Left lobe of liver (tissue), 2 donors: ENCODE measurements at places on chromosomes 4 and X.

- no peak for DNase-seq
These were observed 809 bp upstream of the H2AZ1 start for GRCh38 chr4:99950913-99951254.

DNA sequence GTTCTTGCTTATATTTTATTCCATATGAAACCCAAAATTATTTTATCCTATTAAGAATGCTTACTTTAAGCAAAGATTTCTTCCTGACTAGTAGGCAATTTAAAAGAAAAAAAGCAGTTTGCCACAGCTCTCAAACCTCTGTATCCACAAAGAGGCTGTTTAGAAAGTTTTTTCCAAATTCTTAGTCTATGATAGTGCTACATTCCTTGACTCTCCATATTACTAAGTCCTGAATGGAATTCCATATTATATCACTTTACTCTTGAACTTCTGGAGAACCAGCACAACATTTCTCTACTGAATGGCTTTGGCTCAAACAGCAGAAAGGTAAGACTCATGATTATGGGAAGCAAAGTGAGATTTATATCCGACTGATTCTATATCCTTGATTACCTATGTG is 8.3 kb downstream of the SLC10A6 start:
- no peak for DNase-seq

- DNase-seq: no peak
These were observed 1.2 kb upstream of the PHKA2 start for GRCh38 chrX:18985186-18985435.

DNA sequence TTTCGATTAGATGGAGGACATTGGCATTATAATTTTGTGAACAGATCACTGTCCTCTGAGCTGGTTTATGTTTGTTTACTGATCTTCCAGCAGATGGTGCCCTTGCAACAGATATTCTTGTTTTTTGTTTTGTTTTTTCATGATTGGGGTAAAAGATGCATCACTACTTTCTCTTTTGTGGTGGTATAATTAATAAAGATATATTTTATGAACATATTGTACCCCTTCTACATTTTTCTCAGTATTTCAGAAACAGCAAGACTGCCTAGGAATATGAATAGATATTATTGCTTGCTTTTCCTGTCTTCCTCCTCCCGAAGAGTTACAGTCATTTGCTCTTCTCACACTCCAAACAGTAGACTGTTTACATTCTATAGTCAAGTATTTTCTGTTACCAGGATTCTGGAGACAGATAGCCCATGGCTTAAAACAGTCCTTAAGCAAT is 905.2 kb downstream of the TRAM1L1 start:
- DNase-seq: no peak

DNA sequence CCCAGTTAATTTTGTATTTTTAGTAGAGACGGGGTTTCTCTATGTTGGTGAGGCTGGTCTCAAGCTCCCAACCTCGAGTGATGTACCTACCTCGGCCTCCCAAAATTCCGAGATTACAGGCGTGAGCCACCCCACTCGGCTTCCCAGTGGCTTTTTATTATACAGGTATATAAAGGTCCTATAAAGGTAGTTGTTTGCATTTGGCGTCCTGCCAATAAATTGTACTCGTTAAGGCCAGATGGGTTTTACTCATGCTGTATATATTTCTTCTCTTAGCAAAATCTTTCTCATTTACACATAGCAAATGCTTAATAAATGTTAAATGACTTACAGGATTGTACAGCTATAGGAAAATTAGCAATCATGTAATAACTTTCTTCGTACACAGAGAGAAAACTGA is 6.9 kb downstream of the SHROOM3 start:
- no peak for DNase-seq

DNA sequence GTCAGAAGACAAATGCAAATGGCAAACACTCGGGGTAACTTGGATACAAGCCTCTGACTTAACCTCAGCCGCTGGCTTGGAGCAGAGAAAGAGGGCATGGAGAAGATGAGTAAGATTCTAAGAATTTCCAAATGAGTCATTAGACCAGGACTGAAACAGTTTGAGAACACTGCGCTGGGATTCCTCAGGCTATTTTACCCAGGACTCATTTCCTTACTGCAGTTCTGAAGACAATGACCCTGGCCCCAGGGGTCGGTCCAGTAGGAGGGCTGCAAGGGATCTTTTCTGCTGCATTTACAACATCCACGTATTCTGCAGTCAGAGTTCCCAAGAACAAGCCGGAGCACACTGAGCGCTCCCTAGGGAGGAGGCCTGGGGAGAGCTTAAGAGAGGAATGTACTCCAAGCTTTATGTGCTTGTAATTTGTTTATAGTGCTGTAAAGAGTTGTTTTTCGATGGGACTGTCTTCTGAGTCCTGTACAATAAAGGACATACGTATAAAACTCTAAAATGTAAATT is 27.3 kb upstream of the SORBS2 start:
- no peak for DNase-seq

GRCh38 chrX:129818123-129818522 is 25.6 kb downstream of the ZDHHC9 start:
- DNase-seq: no peak

- no peak for DNase-seq
These were observed 144.6 kb upstream of the IGFBP7 start for GRCh38 chr4:57254754-57255153.

- DNase-seq: no peak
These were observed 21.1 kb downstream of the MAGEB16 start for GRCh38 chrX:35819241-35819640.

- no peak for DNase-seq
These were observed 253.9 kb downstream of the IL15 start for GRCh38 chr4:141890279-141890678.

DNA sequence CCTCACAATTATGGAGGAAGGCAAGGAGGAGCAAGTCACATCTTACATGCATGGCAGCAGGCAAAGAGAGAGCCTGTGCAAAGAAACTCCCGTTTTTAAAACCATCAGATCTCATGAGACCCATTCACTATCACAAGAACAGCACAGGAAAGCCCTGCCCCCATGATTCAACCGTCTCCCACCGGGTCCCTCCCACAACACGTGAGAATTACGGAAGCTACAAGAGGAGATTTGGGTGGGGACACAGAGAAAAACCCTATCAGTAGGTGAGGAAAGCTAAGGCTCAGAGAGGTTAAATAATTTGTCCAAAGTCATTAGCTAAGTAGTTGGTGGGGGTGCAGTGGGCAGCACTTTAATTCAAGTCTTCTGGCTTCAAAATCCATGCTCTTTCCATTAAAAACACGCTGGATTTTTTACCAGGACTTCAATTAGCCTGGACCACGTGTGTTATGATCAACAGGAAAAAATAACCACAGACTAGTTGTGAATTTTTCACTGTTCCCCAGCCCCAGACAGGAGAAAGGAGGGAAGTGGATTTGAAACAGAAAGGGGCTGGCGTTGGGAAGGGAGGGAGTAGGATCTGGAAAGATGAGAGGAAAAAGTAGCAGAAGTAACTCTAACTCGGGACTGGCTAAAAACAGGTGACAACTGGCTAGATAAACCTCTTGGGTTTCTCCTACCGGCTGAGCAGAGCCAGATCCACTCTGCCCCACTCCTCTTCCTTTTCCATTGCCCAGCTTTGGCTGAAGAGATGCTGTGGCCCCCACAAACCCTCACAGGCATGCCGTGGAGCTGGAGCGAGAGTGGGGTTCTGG is 986 bp downstream of the MTMR8 start:
- DNase-seq: no peak

GRCh38 chr4:101685126-101685525 is 105.4 kb upstream of the BANK1 start:
- no peak for DNase-seq

- no peak for DNase-seq
These were observed 778.4 kb upstream of the FRG1 start for GRCh38 chr4:189162073-189162789.

GRCh38 chr4:160795216-160795615 is 1368.6 kb downstream of the FSTL5 start:
- DNase-seq: no peak

DNA sequence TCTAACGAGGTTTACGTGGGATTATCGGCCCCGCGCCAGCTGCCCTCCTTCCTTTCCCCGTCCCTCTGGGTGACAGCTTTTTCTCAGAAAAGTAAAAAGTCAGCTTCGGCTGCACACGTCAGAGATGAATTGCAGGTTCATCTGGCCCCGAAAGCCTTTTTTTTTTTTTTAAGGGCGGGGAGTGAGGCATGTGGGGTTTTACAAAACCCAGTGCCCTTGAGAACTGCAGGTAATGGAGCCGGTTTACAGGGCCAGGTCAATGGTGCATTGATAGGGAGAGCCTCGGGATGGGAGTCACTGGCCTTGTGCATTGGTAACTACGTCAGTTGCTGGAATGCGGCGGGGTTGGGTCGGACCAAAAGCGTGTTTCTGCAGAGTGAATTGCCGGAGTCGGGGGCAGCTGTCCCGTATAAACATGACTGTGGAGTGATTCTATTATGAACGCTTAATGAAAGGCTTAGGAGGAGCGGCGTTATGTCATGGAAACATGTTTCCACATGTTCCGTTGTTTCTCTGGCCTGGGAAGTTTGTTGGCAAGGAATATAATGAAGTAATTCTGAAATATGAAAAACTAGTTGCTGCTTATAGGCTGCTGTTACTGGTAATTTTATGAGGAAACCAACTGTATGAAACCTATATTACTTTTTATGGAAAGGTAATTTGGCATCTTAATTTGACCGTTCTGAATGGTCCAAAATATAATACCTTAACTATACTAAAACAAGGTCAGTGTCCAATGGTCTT is 1.1 kb downstream of the HSPA4L start:
- peak; percentile 80 for DNase-seq

DNA sequence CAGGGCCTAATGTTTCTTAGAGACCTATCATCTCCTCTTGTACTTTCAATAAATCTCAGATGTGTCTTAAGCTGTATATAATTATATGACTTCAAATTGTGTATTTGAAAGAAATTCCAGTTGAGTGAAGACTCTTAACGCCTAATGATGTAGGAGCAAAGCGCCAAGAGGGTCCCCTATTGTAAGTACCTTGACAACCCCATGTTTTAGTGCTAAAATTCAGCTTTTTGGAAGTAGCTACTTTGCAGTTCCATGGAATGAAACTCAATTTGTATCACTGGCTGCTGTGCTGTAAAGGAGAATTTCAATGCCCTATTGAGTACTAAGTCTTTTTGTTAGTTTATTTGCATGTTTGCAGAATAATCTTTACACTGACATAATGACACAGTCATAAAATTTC is 1826.6 kb upstream of the AGA start:
- DNase-seq: no peak

DNA sequence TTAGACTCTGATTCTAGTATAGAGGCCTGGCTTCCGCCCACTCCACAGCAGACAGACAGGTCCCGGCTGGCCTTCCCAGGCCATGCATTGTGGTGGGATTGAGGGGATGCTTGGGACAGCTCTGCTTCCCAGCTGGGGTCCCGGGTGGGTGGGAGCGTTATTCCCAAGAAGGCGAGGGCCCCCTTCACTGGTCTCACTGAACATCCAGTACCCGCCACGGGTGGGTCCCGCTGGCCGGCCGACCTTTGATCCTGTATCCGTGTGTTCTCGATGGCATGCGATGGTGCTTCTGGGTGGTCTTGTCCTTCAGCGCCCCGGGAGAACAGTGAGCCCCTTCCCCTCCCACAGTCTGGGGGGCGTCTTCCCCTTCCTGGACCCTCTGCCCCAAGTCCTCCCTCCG is 231.4 kb downstream of the AFAP1 start:
- no peak for DNase-seq

GRCh38 chrX:1609762-1610161 is 5.1 kb upstream of the ASMT start:
- DNase-seq: no peak

DNA sequence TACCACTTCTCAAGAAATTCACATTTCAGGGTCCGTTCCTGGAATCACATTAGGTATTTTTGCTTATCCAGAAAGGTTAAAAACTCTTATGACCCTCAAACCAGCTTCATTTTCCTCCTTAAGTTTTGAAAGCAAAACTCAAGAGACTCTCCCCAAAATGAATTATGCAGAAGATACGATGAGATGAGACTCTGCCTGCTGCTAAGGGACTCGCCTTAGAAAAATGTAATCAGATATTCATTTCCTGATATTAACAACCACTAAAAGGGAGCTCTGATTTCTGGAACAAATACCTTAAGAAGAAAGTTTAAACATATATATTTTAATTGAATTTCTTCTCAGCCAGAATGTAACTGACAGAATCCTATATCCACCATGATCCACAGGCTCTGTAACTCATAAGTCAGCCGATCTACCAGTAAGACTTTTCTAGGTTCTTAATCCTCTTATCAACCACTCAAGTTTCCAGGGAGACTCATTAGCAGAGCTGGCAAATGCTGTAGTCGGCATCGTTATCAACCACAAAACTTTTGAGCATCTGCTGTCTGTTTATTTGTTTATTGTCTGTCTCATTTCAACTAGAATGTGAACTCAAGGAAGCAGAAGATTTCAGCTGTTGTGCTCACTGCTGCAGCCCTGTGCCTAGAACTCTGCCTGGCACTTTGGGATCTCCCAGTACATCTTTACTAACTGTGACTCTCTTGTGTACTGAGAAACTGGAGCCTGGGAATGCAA is 112.5 kb downstream of the LDB2 start:
- DNase-seq: no peak

- peak; percentile 48 for DNase-seq
These were observed 722 bp downstream of the SLC10A7 start for GRCh38 chr4:146520896-146521540.

DNA sequence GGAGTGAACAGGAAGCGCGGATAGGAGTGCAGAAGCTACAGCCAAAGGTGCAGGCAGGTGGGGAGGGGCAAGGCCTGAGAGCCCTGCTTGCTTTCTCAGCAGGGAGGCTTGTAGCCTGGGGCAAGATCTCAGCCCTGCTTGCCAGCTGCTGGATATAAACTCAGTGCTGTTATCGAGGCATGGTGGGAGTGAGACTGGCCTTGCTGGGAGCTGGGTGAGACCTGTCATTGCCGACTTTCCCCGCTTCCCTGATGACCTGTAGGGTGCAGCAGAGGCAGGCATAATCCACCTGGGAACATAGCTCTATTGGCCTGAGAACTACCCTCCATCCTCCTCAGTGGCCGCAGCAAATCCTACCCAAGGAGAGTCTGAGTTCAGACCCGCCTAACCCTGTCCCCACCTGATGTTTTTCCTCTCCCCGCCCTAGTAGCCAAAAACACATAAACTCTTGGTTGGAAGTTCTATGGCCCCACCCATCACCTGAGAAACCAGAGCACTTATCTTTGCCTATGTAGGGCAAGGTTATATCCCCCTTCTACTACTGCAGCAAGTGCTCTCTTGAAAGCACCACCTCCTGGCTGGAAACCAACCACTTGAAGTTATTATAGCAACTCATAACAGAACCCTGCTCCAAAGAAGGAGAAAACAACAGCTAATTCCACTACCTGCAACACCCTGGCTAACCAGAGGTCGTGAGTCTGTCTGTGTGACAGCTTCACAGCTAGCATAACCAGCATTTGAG is 80.7 kb downstream of the FHIP1A start:
- DNase-seq: no peak

- DNase-seq: no peak
These were observed 22.6 kb upstream of the UBA1 start for GRCh38 chrX:47170861-47171692.
